IPS-NIHi11 (cell line): ENCODE measurements at places on chromosomes 1 and 21.

- DNase-seq = no peak
Measured at GRCh38 chr1:67169496-67169895, 3.2 kb downstream of the IL23R start.

DNA sequence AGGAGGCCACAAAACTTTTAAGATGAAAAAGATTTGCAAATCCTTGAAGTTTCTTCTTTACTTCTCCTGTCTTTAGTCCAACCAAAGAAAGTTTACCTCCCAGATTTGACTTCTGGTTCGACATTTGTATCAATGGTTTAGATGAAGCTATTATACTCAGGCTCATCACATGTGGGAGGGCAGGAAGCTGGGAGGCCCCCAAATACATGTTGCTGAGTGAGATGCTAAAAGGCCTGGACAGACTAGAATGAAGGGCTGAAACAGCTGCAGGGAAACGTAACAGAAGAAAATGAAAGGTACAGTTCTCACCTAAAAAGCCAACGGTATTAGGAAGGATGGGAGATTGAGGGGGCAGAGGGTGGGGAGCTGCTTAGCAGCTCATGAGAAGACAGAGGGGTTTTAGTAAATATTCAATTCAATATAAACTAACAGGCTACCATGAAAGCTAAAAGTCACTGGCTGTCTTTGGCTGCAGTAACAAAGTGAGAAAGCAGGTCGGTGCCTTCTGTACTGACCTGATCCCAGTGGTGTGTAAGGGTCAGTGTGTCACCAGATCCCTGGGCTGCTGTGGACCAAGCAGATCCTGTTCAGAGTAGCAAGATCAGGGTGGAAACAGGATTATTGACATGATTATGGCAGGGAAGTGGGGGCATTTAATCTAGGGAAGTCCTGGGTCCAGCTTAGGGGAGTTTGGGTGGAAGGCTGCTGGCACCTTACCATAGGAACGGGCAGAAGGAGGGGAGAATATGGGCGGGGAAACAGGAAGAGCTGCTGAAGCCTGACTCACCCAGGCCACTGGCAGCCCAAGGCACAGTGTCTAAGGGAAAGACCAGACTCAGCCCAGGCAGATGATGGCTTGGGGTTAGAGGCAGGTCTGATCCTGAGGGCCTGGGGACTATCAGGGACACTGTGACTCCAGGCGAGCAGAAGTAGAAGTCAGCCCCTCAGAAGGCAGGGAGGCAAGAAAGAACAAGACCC lies 60.4 kb downstream of the KCNN3 start:
- DNase-seq = no peak

DNA sequence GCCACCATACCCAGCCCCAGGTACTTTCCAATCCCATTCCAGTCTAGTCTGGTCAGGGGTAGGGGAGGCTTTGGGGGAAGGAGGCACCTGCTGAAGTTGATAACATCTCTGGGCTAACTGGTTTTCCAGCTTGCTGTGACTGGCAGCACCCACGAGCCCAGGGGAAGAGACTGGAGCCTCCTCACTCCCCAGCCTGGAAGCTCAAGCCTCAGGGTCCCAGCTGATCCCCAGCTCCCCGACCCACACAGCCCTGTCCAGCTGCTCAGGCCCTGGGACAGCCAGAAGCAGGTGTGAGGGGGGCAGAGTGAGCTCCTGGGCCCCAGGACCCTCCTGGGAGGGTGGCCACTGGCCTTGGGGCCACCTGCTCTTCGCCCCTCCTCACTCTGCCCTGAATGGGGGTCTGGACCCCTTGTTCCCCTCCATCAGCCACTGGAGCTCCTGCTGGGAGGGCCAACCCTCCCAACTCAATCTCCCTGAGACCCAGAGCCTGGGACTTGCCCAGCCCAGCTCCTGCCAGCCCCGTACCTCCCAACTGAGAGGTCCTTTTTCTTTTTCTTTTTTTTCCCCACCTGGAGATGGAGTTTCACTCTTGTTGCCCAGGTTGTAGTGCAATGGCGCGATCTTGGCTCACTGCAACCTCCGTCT lies 23.5 kb upstream of the RNU1-4 start:
- DNase-seq = peak; percentile 7

DNA sequence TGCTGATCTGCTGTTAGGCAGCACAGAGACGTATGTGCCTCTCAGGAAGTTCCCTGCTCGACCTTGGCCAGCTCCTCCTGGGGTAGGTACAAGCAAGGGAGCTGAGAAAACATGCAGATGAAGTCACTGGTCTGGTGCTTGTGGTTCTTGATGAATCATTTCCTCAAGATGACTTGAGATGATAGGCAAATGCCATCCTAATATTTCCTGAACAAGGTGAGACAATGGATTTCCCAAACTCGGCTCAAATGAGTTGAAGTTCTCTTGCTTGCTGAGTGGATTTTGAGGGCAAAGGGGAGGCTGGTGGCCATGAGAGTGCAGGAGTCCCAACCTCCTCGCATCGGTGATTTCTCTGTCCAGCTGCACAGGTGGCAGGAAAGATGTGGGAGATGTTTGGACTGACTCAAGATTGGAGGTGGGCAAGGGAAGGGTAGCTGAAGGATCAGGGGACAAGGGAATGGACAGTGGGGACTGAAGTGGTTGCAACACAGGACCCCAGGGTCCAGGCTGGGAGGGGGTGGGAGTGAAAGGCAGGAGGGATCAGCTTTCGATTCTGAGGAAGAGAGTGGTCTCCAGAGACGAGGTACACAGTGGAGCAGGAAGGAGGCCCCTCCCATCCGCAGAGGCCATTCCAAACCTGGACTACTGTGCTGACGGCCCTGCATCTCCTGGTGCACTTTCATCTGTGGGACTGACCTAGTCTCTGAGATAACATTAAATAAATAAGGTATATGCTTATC lies 63.9 kb downstream of the CAPN2 start:
- DNase-seq = no peak

- DNase-seq = no peak
Measured at GRCh38 chr1:73452522-73452921, 745.5 kb downstream of the LRRIQ3 start.

DNA sequence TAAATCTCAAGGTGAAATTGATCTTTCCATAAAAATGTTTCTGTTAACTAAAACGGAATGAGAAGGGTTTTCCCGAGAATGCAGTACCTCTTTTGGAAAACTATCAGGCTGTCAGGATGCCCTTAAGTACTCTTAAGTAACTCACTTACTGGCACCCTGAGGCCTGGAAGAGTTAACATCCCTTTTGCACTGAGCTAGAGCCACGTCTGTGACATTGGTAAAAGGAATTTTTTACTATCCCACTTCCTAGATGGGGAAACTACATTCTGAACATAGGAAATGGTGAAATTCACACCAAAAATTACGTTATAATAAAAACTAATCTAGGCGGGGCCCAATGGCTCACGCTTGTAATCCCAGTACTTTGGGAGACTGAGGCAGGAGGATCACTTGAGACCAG lies 39.7 kb upstream of the MAP10 start:
- DNase-seq = no peak

DNA sequence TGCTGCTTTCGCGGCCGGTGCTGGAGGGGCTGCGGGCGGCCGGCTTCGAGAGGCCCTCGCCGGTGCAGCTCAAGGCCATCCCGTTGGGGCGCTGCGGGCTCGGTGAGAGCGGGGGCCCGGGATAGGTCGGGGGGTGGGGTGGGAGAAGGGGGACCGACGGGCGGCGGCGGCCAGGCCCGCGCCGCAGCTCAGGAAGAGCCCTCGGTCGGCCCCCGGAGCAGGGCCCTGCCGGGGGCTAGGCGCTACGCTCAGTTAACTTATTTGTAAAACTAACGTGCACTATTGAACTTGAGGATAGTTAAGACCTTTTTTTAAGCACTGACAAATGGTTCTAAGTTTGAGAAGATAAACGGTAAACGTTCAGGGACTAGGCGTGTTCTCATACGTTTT lies 418 bp downstream of the DDX20 start:
- no peak for DNase-seq

DNA sequence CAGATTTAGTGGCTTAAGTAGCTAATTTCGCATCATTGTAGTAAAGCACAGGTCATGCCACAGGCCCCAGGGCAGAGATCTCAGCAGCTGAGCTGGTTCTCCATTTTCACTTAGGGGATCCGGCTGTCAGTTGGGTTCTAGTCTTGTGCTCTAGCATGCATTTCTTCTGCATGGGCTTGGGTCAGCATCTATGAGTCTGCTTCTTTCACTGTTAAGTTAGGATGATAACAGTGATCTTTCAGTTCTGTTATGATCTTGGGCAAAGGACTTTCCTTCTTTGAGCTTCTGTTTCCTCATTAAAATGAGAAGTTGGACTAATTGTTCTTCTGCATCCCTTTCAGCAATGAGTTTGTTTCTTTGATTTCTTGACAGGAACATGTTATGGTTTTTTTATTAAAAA lies 123.6 kb upstream of the DNAH14 start:
- DNase-seq = no peak

DNA sequence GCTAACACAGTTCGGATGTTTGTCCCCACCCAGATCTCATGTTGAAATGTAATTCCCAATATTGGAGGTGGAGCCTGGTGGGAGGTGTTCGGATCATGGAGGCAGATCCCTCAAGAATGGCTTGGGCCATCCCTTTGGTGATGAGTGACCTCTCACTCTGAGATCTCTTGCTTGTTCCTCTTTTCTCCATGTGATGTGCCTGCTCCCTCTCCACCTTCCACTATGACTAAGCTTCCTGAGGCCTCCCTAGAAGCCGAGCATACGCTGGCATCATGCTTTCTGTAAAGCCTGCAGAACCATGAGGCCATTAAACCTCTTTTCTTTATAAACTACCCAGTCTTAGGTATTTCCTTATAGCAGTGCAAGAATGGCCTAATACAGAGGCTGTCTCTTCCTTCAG lies 8.1 kb upstream of the PLA2G5 start:
- no peak for DNase-seq
